ENCODE measurements at places on chromosomes 1 and 21.

DNA sequence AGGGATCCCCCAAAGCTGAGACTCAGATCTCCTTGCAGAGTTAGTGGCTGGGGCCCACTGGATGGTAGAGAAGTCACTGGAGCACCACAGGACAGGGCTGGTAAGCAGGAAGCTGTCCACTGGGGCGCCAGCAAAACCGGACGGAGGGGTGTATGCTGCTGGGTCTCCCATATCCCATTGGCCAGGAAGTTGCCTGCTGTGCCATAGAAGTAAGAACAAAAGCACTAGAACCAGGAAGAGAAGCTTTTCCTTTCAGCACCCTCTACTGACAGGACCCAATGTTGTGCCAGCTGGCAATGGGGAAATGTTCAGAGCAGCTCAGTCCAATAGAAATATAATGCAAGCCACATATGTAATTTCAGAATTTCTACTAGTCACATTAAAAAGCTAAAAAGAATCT, 146.6 kb downstream of the SPATA46 start:
- no peak for DNase-seq

GRCh38 chr1:93680076-93680419, 1.6 kb downstream of the BCAR3 start:
- no peak for DNase-seq

GRCh38 chr21:27047658-27048314, 80.9 kb upstream of the ADAMTS5 start:
- no peak for DNase-seq

DNA sequence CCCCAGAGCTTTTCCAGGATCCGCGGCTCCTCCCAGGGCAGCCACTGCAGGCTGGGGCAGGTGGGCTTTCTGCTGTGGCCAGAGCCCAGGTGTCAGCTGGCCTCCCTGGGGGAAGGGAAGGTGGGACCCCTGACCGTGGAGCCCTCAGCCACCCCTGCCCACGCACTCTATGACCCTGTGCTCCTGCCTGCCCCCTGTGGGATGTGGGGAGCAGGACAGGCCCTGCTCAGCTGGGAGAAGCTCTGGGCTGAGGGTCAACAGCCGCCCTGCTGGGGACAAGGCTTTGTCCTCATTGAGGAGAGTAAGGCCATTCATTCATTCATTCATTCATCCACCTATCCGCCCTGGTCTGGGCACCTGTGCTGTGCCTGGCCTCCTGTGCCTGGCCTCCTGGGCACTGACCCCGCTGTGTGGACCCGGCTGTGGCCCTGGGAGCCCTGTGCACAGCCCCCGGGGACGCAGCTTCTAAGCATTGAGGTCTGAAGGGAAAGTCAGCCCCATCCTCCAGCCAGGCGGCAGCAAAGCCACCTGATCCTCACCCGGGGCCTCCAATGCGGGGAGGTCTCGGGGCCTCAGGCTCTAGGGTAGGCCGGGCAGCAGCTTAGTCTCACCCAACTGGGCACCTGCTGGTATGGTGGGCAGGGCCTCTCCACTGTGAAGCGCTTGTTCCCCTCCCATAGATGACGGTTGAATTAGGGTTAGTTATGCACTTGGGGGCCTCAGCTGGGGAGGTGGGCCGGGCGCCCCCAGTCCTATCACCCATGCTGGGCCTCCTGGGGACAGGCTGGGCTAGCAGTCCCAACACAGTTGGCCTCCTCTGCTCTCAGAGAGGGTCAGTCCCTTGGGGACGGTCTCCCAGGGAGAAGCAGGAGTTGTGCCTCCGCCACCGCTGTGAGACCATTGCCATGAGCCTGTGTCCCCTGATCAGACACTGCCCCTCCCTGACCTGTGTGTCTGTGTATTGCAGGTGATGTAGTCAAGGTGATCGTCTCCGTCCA, 6.0 kb downstream of the TNFRSF14 start:
- DNase-seq: no peak

- DNase-seq: no peak
Observed at GRCh38 chr1:115105831-115106230, 16.5 kb upstream of the TSPAN2 start.

DNA sequence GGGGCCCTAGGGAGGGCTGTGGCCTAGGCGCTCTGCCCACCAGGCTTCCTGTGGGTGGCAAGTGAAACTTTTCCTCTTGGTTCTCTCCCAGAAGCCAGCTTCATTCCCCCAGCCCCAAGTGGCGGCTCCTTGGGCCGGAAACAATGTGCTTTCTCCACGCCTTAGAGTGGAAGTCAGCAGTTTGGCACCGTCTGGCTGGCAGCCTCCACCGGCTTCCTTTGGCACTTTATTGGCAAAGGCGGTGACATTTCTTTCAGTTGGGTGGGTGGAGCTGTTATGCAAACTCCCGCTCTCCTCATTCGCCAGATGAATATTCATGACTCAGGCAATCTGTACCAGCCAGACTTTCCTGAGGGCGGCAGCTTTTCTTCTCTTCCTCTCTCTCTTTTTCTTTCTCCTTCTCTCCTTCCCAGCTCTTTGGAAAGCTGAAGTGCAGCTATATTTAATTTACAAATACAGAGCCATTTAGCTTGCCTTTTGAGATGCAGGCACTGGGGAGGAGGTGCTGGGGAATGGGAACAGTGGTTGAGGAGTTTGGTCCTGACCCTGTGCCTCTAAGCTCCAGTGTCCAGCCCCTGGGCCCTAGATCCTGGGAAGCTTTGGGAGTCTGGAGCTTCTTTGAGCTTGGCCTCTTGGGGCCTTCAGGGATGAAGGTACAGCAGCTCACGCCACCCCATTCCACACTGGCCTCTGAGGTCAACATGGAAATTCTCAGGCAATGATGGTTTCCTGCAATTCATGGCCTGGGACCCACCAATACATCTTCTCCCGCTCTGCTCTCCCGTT, 67.8 kb upstream of the POU3F1 start:
- no peak for DNase-seq

DNA sequence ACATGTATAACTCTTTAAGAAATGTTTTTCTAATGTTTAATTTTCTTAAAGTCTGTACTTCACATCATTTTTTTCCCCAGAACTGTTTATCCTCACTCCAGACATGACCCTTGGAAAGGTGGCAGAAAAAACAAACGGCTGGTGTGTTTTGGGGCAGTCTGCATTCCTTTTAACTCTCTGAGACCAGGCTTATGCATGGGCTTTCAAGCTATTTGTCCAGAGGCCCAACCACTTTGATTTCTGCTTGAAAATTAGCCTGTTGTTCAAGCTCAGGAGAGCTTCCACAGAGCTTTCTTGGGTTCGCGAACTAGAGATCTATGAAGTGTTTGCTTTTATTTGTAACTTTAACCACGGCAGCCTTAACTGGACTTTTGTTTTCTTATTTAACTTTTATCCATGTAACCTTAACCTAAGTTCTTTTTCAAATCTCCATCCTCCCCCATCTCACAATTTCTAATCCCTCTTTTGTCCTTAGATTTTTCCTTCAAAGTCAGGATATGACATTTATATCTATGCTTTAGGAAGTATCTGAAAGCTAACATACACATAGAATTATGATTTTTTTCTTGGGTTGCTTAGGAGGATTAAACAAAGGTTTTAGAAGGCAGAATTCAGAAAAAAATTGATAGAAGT, 111.8 kb downstream of the FGGY start:
- no peak for DNase-seq

GRCh38 chr1:108816049-108816893, 40.6 kb downstream of the AKNAD1 start:
- peak; percentile 48 for DNase-seq

DNA sequence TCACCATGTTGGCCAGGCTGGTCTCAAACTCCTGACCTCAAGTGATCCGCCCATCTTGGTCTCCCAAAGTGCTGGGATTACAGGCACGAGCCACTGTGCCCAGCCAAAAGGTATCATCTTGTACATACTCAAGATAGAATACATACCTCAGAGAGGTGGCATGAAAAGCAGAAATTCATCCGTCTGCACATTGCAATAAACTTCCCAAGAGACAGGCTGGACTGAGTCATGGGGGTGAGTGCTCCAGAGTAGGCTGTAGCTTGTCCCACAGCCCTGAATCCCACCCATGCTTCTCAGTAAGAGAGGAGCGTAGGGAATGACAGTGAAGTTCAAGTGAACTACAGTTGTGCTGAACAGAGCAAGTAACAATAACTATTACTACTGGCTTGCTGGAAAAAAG, 19.7 kb downstream of the TOR3A start:
- DNase-seq: no peak

DNA sequence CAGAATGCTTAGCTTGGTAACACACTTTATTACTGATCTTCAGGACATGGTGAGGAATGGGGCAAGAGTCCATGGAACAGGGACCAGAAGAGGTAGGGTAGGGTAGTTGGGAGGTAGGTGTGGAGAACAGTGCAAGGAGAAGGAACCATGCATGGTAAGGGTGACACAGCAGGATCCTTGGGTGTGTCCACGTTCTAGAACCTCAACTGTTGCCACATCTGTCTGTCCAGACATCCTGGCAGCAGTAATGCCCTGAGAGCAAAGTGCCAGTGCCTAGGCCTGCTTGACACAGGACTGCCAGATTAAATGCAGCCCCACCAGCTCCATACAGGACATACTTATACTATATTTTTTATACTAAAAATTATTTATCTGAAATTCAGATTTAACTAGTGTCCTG, 13.9 kb downstream of the DMAP1 start:
- no peak for DNase-seq

DNA sequence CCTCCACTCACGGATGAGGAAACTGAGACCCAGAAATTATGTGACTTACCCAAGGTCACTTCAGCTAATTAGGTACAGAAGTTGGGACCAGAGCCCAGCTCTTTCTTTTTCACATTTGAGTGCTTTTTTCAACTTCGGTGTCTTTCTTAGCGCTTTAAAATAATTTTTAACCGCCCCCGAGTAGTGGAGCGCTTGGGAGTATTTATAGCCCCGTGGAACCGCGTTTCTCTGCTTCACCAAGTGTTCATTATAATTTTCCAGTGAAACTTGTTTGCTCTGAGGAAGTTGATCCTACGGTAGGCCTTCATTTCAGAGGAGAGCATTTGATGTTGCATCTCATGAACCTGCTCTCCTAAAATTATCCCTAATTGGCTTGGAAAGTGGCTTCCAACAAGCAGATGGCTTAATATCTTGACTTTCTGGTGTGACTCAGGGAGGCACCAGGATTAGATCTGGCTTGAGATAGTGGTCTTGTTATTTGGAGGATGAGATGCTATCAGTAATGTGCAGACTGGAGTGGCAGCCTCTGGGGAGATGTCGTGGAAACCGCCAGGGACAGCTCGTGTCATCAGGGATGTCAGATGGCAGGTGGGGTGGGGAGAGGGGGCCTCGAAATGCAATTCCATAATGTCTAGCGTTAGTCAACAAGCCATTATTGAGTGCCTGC, 321.3 kb downstream of the CAMTA1 start:
- no peak for DNase-seq

GRCh38 chr21:21722731-21723130, 724.5 kb downstream of the NCAM2 start:
- DNase-seq: no peak

DNA sequence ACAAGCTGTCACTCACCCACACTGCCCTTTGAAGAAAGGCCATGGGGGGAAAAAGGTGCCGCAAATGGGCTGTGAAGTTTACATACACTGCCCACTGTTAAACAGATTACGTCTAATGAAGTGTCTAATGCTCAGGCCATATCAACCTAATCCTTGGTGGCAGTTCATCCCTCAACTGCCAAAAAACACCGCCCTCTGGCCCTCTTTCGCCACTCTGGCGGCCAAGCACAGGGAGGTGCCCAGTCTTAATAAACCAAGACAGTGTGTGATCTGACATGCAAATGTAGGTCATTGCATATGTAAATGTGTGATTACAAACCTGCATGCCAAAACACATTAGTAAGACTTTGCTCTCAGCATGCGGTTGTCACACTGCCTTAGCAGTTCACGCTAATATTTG, 89.5 kb downstream of the NEK7 start:
- no peak for DNase-seq

- no peak for DNase-seq
Observed at GRCh38 chr1:154736841-154737240, 128.9 kb upstream of the ADAR start.

GRCh38 chr1:28437924-28438699, 67.7 kb upstream of the RCC1 start:
- DNase-seq: no peak

DNA sequence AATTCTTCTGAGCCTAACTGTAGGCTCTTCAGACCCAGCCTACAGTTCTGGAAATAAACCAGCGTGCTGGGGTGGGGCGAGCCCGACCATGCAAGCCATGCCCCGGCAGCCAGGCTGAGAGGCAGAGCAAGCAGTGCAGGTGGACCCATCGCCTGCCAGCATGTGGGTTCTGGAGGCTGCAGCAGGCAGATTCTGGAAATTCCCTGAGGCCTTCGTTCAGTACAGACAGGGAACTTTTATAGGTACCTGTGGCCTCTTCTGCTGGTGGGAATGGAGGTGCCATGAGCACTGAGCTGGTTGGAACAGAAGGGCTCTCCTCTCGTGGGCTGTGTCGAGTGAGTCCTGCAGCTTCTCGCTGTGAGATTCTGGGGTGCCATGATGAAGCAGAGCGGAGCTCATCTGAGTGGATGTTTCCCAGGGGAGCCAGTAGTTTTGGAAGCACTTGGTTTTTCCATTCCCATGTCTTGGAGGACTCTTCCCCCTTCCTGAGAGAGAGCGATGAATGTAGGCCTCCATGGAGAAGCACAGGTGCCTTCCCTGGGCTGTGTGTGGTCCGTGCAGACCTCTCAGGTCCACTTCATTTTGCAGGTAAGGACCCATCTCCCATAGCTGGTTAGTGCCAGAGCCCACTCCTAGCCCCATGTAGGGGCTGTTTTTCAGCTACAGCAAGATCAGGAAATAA, 94.1 kb downstream of the PCBP3 start:
- no peak for DNase-seq

DNA sequence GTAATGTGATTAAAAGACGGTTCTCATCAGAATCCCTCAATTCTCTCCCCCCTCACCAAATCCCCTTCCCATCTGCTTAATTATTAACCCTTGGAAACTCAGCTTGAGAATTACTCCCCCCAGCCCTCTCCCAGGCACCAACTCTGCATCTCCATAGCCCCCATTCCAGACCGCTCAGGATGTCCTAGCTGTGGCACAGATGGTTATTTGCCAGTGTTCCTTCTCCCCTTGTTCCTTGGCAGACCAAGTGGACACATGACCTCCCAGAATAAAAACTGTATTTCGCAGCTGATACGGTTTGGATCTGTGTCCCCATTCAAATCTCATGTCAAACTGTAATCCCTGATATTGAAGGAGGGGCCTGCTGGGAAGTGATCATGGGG, 14.6 kb downstream of the HENMT1 start:
- no peak for DNase-seq

DNA sequence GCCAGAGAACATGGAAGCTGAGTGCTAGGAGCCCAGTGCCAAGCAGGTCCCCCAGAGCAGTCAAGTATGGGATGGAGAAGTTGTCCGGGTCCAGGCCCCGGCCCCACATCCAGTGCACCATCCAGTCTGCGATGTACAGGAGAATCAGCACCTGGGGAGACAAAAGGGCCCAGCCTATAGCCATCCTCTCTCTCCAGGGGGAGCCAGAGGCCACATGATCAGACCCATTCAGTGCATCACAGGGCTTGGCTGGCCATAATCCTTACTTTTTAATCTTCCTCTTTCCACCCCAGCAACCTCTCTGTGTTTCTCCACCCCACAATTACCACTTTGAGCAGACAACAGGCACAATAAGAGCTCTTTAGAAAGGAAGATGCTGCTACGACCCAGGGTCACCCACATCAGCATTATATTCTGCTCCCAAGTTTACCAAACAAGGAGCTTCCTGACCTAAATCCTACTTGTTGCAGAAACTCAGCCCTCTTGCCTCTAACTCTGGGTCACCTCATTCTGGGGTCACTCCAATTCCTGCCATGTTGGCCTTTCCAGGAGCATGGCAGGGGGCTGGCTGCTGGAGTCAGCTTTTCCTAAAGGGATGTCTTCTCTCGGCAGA, 16.4 kb upstream of the RAB29 start:
- no peak for DNase-seq

GRCh38 chr1:76291737-76292136, 217.2 kb downstream of the ST6GALNAC3 start:
- DNase-seq: no peak

Data from cerebellar nuclear complex (tissue), 1 donor.